IPS-NIHi11 (cell line): ENCODE measurements at places on chromosomes 7 and 10.

GRCh38 chr10:124999433-125000365, 57.8 kb downstream of the ZRANB1 start:
- DNase-seq: no peak

DNA sequence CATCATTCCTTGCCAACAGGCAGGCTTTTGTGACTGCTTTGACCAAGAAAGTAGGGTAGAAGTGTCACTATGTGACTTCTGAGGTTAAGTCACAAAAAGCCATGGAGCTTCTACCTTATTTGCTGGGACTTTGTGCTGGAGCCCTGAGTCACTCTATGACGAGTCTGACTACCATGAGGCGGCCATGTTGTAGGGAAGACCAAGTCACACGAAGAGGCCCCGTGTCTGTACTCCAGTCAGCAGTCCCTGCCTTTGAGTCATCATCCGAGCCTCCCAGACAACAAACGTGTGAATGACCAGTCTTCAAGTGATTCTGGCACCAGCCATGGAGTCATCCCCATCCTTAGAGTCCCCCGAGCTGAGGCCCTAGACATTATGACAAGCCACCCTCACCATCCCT, 3.5 kb upstream of the MYL10 start:
- no peak for DNase-seq

- peak; percentile 23 for DNase-seq
Observed at GRCh38 chr7:82507365-82507975, 63.9 kb upstream of the CACNA2D1 start.

DNA sequence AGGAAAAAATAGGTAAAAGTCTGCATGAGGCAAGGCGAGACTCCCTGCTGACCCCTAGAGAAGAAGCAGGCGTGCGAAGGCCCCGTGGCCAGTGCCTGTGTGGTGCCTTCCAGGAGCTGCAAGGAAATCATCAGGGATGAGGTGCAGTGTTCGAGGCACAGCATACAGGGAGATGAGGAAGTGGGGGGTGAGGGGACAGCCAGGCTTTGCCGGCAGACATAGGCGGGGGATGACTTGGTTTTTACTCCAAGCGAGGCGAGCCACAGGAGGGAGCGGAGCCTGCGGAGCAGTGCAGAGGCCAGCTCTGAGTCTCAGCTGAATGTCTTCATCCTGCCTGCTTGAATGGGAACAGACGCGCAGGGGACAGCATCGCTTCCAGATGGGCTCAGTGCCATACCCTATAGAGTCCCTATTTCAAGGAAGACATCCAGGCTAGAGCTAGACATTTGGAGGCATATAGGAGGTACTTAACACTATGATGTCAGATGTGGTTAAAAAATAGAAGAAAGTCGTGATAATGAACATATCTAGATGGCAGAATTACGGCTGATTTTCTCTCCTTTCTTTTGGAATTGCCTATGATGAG, 49.5 kb downstream of the TCERG1L start:
- DNase-seq: no peak

- DNase-seq: no peak
Observed at GRCh38 chr7:1807821-1808600, 137.9 kb downstream of the ELFN1 start.

DNA sequence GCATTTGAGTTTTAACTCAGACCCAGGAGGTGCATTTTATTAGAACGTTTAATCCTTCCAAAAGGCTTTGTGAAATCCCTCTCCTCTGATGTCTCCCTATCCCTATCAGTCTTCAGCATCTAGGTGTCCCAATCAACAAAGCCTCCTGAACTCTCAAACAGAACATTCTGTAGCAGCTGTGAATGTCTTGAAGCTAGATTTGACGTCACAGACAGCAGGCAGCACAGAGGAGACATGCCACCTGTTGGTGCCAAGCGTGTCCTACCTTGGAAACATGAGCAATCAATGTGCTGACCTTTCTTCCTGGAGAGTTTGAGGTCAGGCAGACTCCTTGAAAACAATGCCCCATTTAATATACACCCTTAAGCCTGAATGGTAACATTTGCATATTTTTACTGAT, 125.5 kb downstream of the RNLS start:
- DNase-seq: peak; percentile 22

- peak; percentile 90 for DNase-seq
Observed at GRCh38 chr10:132396494-132397035, 435 bp upstream of the PWWP2B start.

GRCh38 chr7:157825325-157825724, 488.5 kb downstream of the DNAJB6 start:
- DNase-seq: no peak

DNA sequence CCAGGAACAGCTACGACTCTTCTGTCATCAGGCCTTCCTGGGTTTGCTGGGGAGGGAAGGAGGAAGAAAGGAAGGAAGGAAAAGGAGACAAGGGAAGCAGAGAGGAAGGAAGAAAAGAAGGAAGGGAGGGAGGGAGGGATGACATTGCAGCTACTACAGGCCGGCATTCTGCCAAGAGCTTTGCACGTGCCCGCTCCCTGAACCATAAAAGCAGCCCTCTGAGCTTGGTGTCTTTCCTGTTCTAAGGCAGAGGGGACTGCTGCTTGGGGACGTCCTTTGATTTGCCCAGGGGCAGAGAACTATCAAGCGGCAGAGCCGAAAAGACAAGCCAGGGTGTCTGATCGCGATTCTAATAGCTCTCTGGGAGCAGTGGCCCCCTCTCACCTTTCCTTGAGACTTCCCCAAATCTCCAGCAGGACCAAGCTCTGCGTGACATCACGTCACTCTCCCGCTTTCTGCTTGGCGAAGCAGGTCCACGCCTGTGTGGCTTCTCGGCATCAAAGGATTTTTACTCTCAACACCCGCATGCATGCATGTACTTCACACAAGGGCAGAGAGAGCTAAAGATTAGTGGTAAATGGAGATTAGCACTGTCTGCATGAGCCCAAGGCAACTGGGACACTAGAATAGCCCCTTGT, 167.8 kb upstream of the AUTS2 start:
- no peak for DNase-seq

DNA sequence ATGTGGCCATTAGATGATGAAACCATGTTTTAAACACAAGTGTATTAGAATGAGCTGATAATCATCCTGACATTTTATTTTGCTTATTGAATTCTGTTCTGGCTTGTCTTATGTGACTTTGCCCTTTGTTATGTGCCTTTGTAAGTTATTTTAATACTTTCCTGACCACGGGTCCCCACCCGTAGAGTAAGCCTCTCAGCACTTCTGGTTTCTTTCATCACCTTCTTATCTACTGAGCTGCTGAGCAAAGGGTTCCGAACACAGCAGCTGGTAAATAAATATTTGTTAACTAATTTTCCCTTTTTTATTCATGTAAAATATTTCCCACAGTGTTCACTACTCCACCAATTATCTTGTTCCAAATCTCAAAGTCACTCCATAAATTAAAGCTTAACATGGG, 1115.3 kb downstream of the SORCS3 start:
- DNase-seq: no peak

GRCh38 chr7:33593611-33594010, 311.7 kb upstream of the BMPER start:
- no peak for DNase-seq

- peak; percentile 91 for DNase-seq
Observed at GRCh38 chr10:86203162-86203905, 163.3 kb downstream of the GRID1 start.

DNA sequence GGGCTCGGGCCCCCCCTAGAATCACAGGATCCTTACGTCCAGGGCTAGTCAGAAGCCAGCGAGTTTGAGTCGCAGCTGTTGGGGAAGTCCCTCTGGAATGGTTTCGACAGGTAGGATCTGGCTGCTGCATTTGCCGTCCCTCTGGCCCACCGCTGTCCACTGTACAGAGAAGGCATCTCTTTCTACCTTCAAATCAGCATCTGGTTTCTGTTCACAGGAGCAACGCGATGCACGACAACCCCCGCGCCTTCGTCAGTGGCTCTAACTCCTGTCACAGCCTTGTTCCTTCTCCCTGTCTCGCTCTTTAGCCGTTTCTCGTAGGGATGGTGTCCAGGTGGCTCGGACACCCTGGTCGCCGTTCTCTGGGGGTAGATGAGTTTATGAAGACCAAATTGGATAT, 11.2 kb upstream of the PFKFB3 start:
- no peak for DNase-seq
